ENCODE measurements at places on chromosomes 11 and 22.
A peak's percentile ranks its signal among the peaks of the same experiment; 100 is the strongest.

GRCh38 chr11:22190827-22191463, 1.9 kb upstream of the ANO5 start:
- no peak for DNase-seq

GRCh38 chr11:119795231-119795630, 66.2 kb upstream of the NECTIN1 start:
- DNase-seq: no peak

GRCh38 chr22:23225337-23225723, 45.0 kb downstream of the BCR start:
- no peak for DNase-seq

DNA sequence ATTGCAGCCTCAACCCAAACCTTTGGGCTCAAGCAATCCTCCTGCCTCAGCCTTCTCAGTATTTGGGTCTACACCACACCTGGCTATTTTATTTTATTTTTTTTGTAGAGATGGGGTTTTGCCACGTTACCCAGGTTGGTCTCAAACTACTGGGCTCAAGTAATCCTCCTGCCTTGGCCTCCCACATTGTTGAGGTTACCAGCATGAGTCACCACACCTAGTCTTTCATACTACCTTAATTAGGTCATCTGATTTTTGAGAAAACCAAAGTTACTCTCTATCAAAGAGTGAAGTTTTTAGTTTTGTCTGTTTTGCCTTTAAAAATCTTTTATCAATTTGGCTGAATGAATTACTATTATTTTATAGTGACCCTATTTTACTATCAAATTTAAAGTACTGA, 335.6 kb upstream of the LRRC4C start:
- no peak for DNase-seq

DNA sequence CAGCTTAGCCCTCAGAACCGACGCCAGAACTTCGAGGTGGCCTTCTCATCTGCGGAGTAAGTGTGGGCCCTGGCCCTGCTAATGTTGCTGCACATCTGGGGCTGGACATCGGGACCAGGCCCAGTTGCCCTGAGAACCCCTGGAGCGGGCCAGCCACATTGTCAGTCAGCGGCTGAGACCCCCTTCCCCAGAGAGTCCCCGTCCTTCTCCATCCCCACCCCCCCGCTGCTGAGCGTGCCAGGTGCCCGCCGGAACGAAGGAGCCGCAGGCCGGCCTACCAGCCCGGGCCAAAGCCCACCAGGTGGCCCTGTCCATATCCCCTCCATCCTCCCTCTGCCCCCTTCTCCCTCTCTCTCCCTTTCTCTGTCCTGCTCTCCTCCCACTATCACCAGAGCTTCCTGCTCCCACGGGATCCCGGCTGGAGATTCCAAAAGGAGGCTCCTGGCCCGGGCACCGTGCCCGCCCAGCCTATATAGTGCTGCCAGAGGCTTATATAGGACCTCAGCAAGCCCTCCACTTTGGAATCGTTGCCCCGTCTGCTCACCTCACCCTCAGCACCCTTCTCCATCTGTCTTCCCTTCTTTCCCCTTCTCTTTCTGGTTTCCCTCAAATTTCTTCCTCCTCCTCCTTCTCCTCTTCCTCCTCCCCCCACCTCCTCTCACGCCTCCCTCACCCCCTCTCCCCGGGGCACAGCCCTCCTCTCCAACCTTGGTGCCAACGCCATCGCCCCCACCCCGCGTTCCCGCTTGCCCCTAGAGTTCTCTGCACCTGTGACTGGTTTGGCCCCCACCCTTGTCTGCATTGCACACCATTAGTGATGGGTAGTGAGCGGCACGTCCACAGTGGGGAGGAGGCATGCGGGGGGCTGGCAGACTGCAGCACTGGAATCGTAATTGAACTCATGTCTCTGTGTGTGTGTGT, 7.3 kb downstream of the SELENOM start:
- no peak for DNase-seq

DNA sequence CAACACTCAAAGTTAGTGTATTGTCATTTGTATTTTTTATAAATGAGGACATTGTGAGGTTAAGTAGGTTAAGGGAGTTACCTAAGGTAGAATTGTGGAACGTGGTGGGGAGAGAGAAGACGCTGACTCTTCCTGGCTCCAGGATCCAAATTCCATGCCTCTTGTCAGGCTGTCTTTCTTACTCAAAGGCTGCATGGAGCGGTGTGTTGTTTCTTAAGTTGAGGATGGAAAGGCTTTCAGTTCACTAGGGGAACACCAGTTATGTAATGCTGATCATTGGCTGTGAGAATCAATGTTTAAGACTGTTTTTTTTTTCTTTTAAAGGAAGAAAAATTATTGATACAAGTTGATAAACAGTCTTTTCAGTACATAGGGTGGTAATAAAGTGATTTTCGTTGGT, 2.9 kb downstream of the UBE2L3 start:
- DNase-seq: no peak

- DNase-seq: no peak
Observed at GRCh38 chr22:17346578-17346977, 22.7 kb upstream of the CECR2 start.

DNA sequence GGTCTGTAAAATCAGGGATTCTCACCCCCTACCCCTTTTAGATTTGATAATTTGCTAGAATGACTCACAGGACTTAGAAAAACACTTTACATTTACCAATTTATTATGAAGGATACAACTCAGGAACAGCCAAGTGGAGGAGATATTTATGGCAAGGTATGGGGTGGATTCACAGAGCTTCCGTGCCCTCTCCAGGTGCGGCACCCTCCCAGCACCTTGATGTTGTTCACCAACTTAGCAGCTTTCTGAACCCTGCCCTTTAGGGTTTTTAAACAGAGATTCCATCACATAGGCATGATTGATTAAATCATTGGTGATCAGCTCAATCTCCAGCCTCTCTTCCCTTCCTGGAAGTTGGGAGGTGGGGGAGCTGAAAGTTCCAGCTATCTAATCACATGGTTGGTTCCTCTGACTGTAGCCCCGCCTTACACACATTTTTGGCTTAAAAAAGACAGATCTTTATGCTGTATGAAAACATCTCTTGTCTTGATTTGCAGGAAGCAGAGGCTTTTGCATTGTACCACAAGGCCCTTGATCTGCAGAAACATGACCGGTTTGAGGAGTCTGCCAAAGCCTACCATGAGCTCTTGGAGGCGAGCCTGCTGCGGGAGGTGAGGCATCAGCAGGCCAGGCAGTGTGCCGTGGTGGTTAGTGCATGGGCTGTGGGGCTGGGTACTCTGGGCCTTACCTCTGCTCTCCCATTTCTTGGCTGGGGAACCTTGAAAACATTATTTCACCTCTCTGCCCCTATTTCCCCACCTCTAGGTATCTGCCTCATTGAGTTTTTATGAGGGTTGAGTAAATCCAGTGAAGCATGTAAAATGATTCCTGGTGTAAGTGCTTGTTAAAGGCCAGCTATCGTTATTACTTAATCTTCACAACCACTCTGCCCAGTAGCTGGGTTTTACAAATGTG, 27.0 kb downstream of the CABIN1 start:
- peak; percentile 22 for DNase-seq

- no peak for DNase-seq
Observed at GRCh38 chr22:38641476-38642040, 14.6 kb downstream of the FAM227A start.

DNA sequence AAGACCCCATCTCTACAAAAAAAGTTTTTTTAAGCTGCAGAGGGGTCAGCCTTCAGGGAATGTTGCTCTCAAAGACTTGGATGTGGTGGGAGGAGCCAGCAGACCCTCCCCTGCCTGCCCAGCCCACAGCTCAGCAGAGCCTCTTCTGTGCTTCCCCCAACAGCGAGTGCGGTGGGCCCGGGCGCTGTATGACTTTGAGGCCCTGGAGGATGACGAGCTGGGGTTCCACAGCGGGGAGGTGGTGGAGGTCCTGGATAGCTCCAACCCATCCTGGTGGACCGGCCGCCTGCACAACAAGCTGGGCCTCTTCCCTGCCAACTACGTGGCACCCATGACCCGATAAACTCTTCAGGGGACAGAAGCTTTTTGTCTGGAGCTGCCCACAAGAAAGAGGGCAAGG, 10.5 kb downstream of the TMA7B start:
- no peak for DNase-seq

GRCh38 chr22:41544671-41545476, 604 bp upstream of the POLR3H start:
- DNase-seq: no peak

GRCh38 chr11:17864478-17864941, 129.9 kb downstream of the KCNC1 start:
- DNase-seq: no peak

DNA sequence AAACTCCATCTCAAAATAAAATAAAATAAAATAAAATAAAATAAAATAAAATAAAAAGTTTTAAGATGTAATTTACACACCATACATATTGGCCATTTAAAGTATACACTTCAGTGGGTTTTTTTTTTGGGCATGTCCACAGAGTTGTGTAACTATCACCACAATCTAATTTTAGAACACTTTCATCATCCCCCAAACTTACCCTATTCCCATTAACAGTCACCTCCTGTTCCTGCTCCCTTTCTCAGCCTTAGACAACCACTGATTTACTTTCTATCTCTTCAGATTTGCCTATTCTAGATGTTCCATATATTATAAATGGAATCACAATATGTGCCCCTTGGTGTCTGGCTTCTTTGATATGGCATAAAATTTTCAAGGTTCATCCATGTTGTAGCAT, 4.6 kb upstream of the ACER3 start:
- no peak for DNase-seq

GRCh38 chr11:129493746-129494145, 118.1 kb downstream of the BARX2 start:
- DNase-seq: no peak

DNA sequence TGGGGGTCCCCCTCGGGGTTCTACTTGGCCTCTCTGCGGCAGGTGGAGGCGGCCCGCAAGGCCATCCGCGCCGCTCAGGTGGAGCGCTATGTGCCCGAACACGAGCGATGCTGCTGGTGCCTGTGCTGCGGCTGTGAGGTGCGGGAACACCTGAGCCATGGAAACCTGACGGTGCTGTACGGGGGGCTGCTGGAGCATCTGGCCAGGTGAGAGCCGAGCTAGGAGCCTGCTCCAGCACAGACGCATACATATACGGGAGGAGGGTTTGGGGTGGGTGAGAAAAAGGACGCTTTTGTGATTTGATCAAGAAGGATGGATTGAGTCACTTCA, 415 bp downstream of the CENATAC start:
- no peak for DNase-seq

GRCh38 chr11:10452211-10452767, 2.8 kb upstream of the AMPD3 start:
- no peak for DNase-seq

- DNase-seq: no peak
Observed at GRCh38 chr11:122167100-122167499, 51.1 kb upstream of the BLID start.

GRCh38 chr11:134738581-134738980, 326.5 kb upstream of the B3GAT1 start:
- no peak for DNase-seq

DNA sequence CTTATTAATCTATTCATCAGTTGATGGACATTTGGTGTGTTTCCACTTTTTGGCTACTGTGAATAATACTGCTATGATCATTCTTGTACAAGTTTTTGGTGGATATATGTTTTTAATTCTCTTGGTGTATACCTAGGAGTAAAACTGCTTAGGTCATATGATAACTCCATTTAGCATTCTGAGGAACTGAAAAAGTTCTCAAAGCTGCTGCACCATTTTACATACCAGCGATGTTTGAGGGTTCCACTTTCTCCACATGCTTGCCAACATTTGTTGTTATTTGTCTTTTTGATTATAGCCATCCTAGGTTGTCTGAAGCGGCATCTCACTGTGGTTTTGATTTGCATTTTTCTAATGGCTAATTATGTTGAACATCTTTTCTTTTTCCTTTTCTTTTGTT, 4.1 kb upstream of the ACER3 start:
- no peak for DNase-seq

GRCh38 chr11:64303109-64304031, 2.0 kb upstream of the ESRRA start:
- no peak for DNase-seq

- DNase-seq: no peak
Observed at GRCh38 chr11:121595717-121596161, 143.0 kb upstream of the SORL1-AS1 start.

DNA sequence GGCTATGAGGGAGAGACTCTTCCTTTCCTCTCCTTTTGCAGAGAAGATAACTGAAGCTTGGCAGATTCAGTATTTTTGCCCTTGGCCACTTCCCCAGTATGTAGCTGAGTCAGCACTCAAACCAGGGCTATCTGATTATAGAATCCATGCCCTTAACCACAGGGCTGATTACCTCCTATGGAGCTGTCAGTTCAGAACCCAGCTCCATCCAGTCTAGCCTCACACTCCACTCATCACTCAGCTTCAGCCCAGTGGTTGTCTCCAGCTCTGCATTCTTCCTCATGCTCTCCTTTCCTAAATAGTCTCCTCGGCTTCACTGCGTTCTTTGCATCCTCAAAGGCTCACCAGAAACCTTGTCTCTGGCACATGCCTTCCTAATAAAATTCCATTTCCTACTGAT, 151.6 kb upstream of the BLID start:
- no peak for DNase-seq

- DNase-seq: no peak
Observed at GRCh38 chr11:128388206-128388815, 199.0 kb downstream of the ETS1 start.

GRCh38 chr22:43152357-43153071, 1.2 kb downstream of the TSPO start:
- no peak for DNase-seq

- DNase-seq: no peak
Observed at GRCh38 chr11:10318527-10318802, 13.6 kb downstream of the ADM start.

DNA sequence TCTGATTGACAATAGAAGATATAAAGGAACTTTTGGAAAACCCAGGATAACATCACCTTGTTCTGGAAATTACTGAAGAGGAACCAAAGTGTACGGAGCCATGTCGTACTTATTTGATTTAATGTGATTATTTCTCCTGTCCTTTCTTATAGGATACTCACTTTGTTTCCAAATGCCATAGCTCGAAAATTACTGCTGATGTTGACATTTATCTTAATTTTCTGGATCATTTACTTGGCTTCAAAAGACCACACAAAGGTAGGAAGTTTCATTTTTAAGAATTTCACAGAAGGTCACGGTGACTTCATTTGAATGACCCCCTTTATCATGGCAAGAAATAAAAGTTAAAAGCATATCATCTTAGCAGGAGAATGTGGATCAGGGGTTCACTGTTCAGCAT, 1.2 kb downstream of the NXPE2 start:
- DNase-seq: no peak
